ENCODE measurements at places on chromosomes 12 and 14.

DNA sequence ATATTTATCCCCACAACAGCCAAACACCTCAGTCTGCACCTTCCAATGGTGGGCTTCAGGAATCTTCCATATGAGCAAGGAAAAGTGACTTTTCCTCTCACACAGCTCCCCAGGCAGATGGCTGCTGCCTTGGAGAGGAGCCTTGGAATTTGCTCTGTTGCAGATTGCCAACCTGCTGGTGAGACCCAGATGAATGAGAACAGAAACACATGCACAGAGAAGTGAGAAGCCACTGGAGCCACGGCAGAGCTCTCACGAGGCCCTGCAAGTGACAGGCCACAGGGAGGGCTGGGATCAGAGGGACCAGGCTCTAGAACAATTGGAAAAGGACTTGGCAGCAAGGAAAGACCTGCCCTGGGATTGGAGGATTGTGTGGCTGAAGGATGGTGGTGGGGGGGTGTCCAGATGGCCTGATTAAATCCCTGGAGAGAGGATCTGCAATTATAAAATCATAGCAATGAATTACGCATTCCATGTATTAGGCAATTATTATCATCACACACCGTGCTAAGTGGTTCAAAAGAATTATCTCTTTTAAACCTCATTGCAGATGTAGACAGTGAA lies 84.9 kb upstream of the PWP1 start:
- no peak for DNase-seq

- DNase-seq = no peak
Observed at GRCh38 chr12:75041472-75041871, 168.2 kb downstream of the KCNC2 start.

DNA sequence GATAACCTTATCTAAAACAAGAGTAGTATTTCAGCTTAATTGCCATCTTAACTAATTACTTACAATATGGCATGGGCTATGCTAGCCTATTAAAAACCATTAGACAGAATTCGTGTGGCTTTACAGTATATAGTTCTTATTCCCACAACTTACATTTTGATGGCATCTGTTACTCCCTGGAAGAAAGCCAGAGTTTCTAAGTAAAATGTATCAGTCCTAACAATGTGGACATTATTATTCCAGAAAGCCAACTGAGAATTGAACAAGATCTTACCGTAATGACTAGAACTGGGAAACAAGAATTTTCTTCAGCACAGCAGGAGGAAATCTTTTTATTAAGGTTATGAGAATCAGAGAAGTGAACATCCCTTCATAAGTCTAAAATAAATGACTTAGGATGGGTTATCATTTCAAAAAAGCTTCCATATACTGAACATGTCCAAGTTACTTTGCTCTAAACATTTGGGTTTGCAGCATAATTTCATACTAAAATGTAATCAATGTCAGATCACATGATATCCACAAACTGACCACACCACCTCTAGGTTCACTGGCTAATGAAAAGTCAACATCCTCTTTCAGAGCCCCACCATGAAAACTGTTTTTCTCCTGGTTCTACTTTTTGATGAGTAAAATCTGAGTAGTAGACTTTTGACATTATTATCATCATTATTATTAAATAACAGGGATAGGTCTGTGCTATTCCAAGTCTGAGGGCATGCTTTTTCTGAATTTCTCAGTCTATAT lies 179.7 kb downstream of the SSPN start:
- no peak for DNase-seq

GRCh38 chr12:110105986-110106385 lies 18.2 kb upstream of the IFT81 start:
- DNase-seq = no peak

DNA sequence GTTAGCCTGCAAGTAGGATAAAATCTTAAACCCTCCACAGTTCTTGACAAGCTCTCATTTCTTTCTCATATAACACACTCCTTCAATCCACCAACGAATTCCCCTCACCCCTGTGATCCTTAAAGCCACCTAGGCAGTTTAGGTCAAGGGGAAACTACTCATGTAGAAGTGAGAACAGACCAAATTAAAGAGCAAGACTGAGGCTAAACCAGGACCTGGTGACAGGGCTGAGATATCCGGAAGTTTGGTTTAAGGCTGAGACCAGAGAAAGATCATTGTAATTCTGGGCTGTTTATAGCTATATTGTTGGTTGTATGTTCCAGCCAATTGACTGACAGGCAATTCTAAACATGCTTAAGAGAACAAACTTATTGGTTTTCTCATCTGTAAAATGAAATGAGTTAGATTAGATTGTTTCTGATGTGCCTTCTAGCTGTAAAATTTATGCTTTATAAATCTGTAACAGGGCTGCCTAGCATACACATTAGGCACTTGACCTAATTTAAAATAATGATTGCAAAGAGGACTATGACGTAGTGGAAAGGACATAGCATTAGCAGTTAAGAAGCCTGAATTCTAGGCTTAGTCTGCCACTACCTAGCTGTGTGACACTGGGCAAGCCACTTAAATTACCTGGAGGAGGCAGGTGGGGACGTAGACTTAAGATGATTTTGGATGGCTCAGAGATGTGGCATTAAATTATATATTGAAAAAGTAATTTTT lies 53.9 kb upstream of the PTGR2 start:
- no peak for DNase-seq

DNA sequence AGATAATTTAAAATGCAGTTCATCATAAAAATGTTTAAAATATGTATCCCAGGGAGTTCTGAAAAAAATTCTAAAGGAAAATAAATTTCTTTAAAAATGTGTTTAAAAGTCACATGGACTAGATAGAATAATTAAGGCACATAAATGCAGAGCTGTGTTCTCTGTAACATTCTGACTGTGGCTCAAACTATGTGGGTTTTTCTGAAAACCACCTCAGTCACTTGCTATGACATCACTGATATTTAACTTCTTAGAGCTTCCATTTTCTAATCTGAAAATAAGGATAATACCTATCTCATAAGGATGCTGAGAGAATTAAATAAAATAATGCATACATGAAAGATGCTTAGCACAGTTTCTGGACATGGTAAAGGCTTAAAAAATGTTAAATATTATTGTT lies 107.3 kb downstream of the SLC41A2 start:
- DNase-seq = no peak

DNA sequence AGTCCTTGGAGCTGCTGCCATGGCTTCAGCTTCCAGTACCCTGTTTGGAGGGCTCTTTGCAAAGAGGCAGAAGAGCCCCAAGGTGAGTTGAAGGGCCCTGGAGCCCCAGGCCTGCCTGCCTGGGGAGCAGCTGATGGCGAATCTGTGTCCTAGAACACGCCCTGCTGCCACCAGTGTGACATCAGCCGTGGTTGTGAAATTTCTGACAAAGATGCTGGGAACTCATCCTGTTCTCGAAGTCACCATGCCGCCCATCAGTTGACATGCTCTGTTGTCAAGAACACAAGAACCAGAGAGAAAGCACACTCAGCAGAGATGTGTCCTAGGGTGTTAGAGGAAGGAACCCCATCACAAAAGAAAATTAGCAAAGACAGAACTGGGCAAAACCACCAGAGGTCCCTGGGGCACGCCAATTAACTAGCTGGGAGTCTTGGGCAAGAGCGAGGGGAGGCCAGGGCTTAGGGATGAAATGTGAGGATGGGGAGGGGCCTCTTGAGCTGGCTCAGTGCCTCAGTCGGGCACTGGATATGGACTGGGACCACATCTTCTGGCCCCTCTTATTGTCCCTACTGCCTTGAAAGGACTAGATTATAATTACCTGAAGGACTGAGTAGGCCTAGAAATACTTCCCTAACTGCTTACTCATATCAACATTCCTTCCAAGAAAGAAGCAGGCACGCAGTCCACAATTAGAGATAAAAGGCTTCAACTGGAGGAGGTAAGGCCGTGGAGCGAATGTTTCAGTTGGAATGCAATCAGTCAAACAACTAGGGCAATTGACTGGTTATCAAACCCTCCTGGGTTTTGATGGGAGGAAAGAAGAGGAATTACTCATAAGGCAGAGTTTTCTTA lies 163.1 kb downstream of the CACNA1C start:
- DNase-seq = no peak

DNA sequence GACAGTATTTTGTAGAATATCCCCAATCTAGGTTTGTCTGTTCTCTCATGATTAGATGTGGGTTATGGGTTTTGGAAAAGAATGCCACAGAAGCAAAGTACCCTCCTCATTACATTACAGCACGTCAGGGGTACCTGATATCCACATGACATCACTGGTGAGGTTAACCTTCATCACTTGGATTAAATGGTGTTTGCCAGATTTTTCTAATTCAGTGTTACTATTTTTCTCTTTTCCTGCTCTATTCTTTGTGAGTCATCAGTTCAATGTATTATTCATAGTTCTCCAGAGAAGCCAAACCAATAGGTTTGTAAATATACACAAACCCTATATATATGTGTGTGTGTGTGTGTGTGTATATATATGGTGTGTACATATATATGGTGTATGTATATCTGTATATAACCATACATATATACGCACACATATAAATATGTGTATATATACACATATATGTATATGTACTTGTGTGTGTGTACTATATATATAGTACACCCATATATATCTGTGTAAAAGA lies 131.4 kb downstream of the LMNTD1 start:
- no peak for DNase-seq

DNA sequence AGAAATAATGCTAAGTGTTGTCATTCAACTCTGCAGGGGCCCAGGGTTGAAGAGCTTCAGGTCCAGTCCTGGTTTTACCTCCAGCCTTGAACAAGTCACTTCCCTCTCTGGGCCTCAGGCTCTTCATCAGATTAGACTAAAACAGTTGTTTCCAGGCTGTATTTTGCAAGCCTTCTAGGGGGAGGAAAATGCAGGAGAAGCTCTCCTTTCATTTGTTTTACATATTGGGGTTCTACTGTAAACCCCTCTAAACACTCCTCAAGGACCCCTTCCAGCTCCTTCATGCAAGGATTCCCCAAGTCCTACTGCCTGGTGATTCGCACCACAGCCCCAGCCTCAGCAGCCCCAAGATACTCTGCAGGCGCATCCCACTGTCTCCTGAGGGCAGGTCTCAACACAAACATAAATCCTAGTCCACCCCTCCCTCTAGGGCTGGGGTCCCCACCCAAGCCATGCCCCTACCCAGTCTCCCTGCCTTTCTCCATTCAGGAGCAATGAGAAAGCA lies 2.7 kb downstream of the SDR9C7 start:
- DNase-seq = peak; percentile 44

GRCh38 chr12:67391034-67391433 lies 121.9 kb downstream of the CAND1 start:
- DNase-seq = no peak

GRCh38 chr12:117363056-117363662 lies 1.7 kb upstream of the NOS1 start:
- DNase-seq = no peak

DNA sequence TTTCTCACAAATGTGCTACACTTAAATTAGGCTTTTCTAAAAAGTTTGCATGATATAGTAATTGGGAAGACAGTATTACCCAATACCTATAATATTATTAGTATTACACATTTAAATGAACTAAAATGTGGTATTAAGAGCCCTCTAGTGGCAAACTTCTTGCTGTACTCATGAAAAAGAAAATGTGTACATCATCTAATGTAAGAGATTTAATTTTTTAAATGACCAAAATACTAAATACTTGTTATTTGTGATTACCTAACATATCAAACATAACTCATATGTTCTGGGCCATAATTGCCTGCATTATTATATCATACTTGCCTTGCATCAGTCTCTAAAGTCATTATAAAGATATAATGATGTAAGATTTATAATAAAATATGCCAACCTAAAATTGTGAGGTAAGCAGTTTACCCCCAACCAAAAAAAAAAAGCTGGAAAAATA lies 64.2 kb downstream of the DNAI7 start:
- DNase-seq = no peak

DNA sequence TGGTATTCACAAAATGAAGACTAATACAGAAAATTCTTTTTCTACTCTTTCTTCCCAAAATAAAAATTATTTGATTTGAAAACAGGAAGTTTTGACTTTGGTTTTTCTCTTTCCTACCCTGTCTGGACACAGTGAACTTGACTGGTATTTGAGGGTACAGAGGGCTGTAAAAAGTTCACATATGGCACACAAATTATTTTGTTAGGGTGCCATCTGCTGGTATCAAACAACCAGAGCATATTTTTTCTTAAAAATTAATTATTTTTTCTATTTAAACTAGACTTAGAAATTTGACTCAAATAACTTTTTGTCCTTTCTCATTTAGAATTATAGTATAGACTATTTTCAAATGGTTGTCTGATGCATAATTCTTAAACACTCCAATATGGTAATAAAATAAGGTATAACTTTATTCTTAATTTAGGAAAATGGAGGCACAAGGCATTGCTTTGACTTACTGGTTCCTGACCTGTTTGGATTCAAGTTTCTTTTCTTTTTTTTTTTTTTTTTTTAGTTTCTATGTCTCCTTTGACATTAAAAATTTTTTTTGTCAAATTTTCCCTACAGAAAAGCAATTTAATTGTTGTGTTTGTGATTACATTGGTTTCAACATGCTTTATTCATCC lies 390.6 kb downstream of the PRKD1 start:
- DNase-seq = peak; percentile 21
